Stimulated activated CD4-positive, alpha-beta T cell treated with anti-CD3 and anti-CD28 coated beads, TNF-alpha, amount 100 ng/mL, for 4 hours (primary cell): ENCODE measurements at places on chromosomes 13 and 19.

- DNase-seq: no peak
Measured at GRCh38 chr13:39016087-39016486, 21.8 kb downstream of the PROSER1 start.

DNA sequence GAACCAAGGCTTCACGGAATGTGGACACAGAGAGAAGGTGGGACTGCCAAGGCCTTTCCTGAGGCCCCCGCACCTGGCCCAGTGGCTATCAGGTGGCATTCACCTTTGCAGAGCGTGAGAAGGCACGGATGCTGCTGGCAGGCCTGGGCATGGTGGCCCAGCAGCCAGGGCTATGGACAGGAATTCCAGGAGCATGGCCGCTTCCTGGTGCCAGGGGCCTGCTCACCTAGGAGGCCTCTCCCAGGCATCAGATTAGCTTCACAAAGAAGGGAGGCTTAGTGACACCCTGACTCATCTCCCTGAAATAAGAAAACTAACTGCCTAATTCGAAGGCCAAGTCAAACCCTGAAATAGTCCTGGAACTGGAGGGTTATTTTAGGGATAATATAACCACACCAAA is 155.8 kb downstream of the TEX29 start:
- DNase-seq: no peak

GRCh38 chr19:42069619-42070351 is at the start of gene GRIK5:
Gene GRIK5, minus strand, starts transcription at chr19:42070206. Its CDS starts 4,436 bp downstream, at chr19:42065770.
- DNase-seq: no peak

DNA sequence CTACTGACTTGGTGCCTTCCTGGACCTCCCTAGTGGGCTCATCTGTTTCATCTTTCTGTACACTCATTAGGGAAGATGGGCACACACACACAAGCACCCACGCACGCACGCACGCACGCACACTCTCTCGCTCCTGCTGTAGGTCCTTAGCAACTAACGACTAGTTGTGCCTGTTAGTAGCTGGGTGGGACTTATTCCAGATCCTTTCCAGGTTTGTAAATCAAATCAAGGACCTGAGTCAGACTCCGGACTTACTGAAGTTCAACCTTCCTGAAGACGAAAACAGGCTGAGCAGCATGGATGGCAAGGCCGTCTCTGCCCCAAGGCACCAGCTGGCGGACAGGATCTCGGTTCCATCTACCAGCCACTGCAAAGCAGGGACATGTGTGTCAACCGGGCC is 76.2 kb downstream of the SLC15A1 start:
- no peak for DNase-seq

GRCh38 chr13:114054830-114055439 is 77.5 kb downstream of the RASA3 start:
- no peak for DNase-seq

- no peak for DNase-seq
Measured at GRCh38 chr13:39959497-39960144, 304.2 kb downstream of the COG6 start.

GRCh38 chr13:50016444-50016843 is 1.2 kb downstream of the KCNRG start:
- DNase-seq: no peak

- no peak for DNase-seq
Measured at GRCh38 chr13:52921194-52921593, 72.8 kb upstream of the PCDH8 start.

GRCh38 chr13:88063741-88064140 is 392.6 kb downstream of the SLITRK5 start:
- no peak for DNase-seq

GRCh38 chr13:46717275-46717674 is 79.7 kb downstream of the ESD start:
- DNase-seq: no peak

GRCh38 chr13:57629821-57630235 is 1.7 kb upstream of the PCDH17 start:
- DNase-seq: no peak

GRCh38 chr13:74289107-74289506 is 154.9 kb upstream of the KLF12 start:
- no peak for DNase-seq

- no peak for DNase-seq
Measured at GRCh38 chr13:67791047-67791446, 560.9 kb upstream of the PCDH9 start.

- no peak for DNase-seq
Measured at GRCh38 chr13:23639674-23640073, 69.5 kb downstream of the TNFRSF19 start.

DNA sequence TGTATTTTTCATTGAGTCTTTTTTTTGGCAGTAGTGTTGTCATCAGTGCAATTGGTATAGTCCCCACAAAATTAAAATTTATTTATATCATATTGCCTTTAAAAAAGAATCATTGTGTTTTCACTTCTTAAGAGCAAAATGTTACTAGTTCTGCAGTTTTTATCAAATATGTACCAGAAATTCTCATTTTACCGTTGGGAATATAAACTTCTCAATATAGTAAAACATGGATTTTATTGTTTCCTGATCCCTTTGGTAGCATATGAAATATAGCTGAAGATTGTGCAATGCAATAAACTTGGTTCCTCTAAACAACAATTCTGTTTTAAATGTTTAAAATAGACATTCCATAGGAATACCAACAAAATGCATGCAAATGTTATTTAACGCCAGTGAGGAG is 306.5 kb upstream of the PCDH20 start:
- DNase-seq: no peak

- DNase-seq: no peak
Measured at GRCh38 chr13:91313103-91313502, 34.4 kb upstream of the MIR17HG start.

DNA sequence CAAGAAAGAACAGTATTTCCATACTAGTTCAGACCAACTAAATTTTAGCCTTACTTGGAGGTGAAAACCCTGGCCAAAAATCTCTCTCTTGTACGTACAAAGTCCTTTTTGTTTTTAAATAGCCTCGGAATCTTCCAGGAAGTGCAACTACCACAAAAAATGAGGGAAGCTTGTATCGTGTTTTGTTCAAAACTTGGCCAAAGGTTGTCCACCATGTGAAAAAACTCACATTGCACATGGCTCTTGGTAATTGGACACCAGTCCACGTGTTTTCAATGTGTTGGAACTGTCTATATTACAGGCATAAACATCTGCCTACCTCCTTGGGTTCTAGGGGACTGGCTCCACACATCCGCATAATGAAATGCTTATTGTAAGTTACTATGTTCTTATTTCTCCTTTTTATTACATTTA is 15.2 kb upstream of the STRN4 start:
- DNase-seq: no peak
